ENCODE measurements at places on chromosomes 16 and 17.

DNA sequence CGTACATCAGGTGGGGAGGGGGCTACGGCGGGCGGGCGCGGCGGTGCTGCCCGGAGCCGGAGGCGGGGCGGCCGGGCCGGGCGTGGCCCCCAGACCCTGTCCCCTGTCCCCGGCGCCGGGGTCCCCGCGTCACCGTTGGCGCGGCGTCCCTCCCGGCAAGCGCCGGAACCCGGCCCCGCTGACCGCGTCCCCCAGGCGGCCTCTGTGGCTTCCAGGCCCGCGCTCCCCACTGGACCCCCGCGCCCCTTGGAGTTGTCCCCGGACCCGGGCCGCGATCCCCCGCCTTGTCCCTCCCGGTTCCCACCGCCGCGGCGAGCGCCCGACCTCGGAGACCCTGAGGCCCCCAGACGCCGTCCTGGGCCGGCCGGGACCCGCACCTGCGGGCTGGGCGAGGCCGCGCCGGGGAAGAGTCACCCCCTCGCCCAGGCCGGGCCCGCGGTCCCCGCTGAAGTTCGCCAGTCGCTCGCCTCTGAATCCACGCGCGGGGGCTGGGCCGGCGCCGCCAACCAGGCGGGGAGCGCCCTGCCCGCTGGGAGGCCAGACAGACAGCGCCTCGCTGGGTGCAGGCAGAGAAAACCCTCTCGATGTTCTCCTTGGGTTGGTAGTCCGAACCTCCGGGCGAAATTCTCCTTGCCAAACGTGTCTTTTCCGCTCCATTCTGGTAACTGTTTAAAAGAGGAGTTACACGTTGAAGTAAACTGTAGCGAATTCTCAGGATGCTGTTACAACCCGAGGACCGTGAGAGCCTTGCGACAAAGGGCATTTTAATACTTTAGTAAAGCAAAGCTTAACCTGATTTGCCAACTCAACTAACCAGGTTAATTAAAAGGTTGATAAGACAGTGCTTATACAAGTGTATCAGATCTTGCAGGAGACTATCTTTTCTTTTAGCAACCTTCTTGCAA is 761 bp downstream of the GAN start:
- DNase-seq = no peak

DNA sequence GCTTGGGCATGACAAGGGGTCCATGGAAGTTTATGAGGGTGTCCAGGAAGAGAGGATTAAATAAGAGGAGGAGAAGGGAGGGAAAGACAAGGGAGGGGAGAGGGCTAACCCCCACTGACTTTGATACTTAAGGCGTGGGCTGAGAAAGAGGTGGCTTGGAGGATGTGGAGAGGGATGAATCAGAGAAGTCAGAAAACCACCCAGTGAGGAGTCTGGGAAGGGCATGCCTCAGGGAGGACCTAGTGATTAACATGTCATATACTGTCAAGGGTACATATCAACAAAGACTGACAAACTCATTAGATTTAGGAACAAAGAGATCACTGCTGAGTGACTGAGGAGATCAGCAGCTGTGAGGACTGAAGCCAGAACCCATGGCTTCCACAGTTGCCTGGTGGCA is 145.4 kb downstream of the IRX5 start:
- DNase-seq = no peak

GRCh38 chr16:68283346-68283745 is 19.0 kb downstream of the SLC7A6 start:
- no peak for DNase-seq

- DNase-seq = no peak
Observed at GRCh38 chr16:84789431-84789830, 30.4 kb upstream of the CRISPLD2 start.

- DNase-seq = no peak
Observed at GRCh38 chr17:40602445-40603443, 37.5 kb upstream of the CCR7 start.

DNA sequence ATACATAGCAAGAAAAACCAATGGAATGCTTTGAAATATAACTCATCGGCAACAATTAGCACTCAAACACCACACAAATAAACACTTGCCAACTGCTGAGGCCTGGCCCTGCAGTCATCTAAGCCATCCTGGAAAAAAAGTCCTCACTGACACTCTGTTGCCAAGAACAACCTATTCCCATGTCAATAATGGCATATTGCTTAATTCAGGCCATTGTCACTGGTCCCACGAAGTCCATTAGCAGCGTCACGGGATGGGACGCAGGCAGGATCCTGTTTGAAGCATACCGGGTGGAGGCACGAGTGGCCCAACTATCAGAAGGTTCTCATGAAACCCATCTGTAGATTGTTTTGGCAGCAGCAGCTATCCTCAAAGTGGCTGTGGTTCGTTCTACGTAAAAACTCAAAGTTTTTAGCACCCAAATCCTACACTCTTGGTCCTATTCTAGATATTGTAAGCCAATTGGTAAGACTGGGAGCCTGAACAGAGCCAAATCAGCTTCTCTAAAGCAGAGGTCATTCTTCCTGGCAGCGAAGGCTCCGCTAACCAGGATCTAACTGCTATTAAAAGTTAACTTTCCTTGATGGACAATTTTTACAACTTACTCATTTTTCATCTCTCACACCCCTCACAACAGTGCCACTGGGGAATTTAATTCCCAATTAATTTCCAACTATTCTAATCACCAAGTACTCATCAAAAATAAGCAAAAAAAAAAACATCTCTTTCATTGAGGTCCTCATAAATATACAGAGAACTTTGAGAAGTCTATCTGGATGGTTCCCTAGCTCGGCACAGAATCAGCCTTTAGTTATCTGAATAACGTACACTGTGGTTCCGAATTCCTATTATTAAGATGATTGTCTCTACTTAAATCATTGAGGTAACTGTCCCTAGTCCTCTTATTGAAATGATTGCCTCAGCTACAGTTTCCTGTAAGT is 91.5 kb downstream of the ZFHX3 start:
- DNase-seq = no peak

DNA sequence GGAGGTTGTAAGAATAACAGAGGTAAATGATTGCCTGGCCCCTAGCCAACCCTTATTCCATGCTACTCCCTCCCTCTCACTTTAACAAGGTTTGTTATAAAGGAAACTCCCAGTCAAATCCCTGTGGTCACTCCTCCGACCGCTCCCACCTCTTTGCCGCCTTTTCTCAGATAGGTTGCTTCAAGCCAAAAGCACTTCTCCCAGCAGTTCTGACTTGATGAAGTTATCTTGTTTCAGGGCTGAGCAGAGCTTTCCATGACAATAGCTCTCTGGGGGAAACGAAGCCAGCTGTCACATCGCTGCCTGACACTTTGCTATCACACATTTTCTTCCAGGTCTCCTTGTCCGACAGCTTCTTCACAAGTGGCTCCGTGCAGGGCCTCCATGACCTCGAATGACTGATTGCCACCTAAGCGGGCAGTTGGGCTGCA is 278.6 kb downstream of the HAPSTR1 start:
- DNase-seq = no peak
